NCI-H2171 treated with DMSO at 0.1 percent for 48 hours (cell line): ENCODE measurements at places on chromosomes 4 and X.
A peak's percentile ranks its signal among the peaks of the same experiment; 100 is the strongest.

GRCh38 chr4:125181804-125182203, 133.0 kb upstream of the FAT4 start:
- no peak for DNase-seq

- DNase-seq = peak; percentile 11
Measured at GRCh38 chrX:41301438-41301824, 32.5 kb upstream of the DDX3X start.

- DNase-seq = peak; percentile 54
Measured at GRCh38 chrX:39899856-39900776, 197.6 kb downstream of the BCOR start.

- DNase-seq = no peak
Measured at GRCh38 chrX:118558926-118559325, 63.3 kb downstream of the DOCK11 start.

- DNase-seq = no peak
Measured at GRCh38 chr4:165548702-165549101, 169.9 kb downstream of the CPE start.

DNA sequence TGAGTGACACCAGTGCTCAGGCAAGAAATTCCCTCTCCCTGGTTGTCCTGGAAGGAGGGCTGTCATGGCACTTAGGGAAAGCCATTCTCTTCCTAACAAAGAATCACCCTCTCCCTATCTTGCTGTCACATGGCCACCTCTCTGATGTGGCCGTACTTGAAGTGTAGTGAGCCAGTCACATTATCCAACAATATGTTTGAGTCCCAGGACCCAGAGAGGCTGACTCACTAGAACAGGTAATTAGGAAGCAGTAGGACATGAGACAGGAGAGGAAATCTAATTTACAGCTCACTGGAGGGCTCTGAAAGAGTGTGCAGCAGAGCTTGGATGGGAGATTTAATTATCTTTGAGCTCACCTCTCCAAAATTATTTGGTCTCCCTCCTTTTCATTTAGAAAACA, 299.1 kb downstream of the ARHGAP24 start:
- DNase-seq = no peak

- DNase-seq = no peak
Measured at GRCh38 chr4:124037236-124037635, 640.6 kb downstream of the SPRY1 start.

DNA sequence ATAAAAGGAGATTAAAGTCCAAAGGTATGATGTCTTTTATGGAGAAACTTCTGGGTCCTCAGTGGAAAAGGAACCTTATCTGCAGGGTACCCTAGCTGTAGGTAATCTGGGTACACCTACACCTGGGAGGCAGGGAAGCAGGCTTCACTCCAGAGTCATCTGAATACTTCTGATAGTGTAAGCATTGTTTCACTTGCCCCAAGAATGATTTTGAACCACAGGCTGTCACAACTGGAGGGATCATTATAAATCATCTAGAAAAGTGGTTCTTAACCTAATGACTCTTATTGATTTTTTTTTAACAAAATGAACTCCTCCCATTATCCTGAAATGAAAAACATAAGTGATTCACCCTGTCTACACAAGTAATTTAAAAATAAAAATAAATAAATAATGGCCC, 44.0 kb upstream of the STK26 start:
- no peak for DNase-seq

DNA sequence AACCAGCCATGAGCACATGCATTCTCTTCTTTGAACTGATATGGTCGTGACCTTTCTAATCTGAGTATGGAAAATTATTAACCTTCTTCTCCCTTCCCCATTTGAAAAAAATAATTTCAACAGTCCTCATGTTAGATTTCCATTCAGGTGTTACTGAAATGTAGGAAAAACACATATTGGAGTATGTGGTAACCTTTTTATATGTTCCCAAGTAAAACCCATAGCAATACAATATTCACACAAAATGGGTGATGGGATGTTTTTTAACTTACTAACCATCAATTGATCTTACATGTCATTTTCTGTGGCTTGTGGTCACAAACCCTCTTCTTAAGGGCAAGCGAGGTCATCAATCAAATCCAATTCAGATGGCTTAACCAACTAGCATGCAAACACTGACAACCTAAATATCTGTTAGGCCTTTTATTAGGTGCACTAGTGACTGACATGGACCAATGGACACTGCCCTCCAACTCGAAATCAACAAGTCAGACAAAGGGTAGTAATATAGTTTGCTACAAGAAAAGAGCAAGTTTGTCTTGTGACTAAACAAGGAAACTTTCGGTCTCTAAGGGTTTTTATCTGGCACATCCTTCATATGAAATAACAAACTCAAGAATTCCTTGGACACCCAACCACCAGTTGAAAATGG, 74.3 kb downstream of the CAMK2D start:
- DNase-seq = no peak

DNA sequence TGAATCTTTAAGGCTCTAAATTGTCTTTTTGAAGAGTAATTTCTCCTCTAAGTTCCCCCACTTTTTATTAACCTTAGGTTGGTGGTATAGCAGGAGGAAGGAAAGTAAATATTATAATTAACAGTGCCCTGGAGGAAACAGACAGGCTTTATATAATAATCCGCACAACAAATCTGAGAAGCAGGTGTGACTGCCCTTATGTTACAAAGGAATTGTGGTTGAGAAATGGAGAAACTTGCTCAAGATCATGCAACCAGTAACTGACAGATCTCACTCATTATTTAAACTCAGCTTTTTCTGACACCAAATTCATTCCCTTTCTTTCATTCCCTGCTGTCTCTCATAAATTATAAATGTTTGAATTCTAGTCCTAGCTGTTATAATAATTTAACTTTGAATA, 282.0 kb downstream of the PPP3CA start:
- DNase-seq = no peak

GRCh38 chr4:116108606-116109005, 976.8 kb downstream of the TRAM1L1 start:
- DNase-seq = no peak

DNA sequence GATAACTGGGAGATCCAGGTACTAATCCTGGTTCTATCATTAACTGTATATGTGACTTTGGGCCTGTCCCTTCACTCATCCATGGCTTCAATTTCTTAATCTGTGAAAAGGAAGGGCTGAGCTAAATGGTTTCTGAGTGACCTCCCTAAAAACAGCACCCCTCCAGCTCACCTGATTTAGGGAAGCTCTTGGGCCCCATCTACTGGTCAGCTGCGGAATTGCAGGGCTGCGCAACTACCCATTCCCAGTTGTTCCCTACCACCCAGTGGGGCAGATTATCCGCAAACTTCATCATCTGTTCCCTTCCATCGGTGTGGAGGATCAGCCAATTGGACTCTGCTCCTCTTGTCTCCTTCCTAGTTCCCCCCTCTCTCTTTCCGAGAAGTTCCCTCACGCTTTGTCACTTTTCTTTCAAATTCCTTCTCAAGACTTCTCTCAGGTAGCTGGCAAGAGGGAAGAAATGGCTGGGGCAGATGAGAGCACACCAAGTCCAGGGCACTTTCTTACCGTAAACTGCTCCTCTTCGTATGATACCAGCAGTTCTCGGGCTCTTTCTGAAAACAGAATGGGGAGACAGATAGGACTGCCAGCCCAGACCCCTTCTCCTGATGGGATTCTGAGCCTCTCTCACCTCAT, 5.8 kb downstream of the LAS1L start:
- DNase-seq = peak; percentile 7

GRCh38 chrX:115913575-115913974, 257.0 kb upstream of the AGTR2 start:
- no peak for DNase-seq

DNA sequence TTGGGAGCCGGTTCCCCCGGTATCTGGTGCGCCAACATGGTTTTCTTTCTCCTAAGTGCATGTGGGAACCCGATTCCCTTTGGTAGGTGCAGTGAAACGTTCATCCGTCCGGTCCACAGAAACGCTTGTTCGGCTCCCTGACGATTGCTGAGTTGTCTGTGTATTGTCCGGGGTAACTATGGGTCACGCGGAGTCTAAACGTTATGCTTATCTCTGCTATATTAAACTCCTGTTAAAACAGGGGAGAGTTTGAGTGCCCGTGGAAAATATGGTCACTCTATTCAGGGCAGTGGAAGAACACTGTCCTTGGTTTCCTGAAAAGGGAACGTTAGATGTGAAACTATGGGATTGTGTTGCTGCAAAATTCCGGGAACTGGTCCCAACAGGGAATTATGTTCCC, 32.4 kb upstream of the MGST2 start:
- no peak for DNase-seq

- DNase-seq = no peak
Measured at GRCh38 chr4:148842843-148843242, 400.6 kb upstream of the NR3C2 start.

DNA sequence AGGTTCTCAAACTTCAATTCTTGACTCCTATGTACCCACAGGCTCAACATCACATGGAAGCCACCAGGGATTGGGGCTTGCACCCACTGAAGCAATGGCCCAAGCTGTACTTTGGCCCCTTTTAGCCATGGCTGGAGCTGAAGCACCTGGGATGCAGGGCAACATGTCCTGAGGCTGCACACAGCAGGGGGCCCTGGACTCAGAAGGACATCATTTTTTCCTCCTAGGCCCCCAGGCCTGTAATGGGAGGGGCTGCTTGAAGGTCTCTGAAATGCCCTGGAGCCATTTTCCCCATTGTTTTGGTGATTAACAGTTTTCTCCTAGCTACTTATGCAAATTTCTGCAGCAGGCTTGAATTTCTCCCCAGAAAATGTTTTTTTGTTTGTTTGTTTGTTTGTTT, 465.1 kb upstream of the PCDH10 start:
- no peak for DNase-seq

DNA sequence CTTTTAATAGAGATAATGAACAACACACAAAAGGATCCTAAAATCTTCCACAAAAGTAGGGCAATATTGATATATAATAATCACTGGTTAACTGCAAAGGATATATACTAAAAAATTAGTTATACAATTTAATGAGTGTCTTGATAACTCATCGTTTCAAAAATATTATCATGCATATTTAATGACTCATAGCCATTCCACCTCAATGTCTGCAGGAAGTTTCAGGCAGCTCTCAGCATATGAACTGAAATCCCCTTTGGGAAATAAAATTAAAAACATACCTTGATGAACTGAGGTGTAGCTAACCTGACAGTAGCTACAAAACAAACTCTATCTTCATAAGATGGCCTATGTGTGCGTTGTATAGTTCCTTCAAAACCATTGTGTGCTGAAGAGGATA, 62.9 kb downstream of the TMEM165 start:
- DNase-seq = no peak

GRCh38 chr4:130985371-130985770, 1889.4 kb downstream of the C4orf33 start:
- DNase-seq = no peak

- no peak for DNase-seq
Measured at GRCh38 chrX:68920561-68920960, 91.7 kb downstream of the EFNB1 start.

DNA sequence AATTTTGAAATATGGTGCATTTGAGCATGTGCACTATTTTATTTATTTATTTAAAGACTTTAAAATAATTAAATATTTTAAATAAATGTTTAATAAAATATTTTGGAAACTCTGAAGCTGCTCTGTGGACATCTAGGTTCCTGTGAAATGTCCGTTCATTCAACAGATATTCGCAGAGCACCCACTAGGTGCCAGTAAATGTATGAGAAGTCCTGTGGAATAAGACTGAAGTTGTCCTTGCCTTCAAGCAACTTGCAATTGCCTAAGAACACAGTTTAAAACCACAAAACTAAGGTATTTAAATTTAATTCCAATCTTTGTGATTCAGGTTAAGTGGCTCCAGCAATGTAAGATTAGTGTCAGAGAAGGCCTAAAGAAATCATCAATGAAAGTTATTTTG, 306.7 kb downstream of the GBA3 start:
- DNase-seq = no peak

GRCh38 chr4:150037251-150037856, 40.9 kb upstream of the DCLK2 start:
- peak; percentile 16 for DNase-seq

DNA sequence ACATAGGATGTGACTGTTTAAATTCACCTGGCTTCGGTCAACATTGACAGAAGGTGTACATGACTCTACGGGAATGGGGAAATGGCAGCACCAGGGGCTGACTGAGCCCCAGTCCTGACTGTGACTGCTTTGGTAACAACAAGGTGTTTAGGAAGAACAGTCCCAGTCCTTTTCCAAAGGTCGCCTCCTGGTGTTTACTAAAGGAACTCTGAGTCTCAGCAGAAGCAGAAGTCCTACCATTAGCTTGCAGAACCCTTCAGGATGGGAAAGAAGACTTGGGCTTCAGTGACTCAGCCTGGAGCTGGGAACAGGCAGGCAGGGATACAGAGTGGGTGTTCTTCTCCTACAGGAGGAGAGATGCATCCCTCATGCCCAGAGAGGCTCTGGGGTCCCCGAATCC, 103.3 kb downstream of the MGST2 start:
- DNase-seq = no peak

DNA sequence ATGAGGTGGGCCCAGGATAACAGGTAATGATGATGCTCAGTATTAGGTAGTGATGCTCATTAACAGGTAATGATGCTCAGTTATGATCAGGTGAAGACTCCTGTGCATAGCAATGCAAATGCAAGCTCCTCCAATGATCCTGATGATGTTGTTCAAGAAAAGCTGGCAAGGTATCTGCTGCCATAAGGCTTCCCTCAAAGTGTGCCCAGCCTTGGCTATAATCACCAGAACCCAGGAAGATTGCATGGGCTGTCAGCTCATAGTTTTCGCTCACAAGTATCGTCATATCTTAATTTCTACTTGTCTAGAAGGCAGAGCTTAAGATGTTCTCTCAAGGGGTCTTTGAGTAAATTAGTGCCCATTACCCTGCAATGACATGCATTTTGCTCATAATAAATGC, 366.2 kb upstream of the CLNK start:
- DNase-seq = no peak

- DNase-seq = no peak
Measured at GRCh38 chr4:165668694-165669093, 204.3 kb upstream of the TLL1 start.

DNA sequence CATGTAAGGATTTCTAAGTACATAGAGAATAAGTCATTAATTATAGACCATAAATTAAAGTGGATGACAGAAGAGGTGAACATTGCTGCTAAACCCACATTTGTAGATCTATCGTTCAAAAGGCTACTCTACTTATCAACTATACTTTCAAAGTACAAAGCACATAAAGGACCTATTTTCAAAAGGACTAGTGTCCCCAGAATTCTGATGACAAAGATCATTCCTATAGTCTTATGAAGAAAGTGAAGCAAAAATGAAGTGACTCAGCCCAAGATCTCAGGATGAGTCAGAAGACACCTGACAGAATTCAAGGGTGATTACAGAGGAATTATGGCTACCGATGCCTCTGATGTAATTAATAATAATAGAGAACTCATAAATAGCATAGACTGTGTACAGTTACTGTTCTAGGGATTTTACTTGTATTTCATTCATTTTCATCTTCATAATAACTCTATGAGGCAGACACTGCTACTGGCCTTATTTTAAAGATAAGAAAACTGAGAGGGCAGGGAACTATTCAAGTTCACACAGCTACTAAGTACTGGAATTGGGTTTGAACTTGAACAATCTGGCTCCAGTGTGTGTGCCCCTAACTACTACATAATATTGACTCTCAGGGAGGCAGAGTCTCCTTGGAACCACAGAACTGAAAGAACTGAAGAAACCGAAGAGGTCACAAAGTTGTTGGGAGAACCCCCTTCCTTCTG, 17.1 kb downstream of the USP46 start:
- no peak for DNase-seq
